ENCODE measurements at places on chromosomes 7 and 10. TPM values are rescaled to one million over a fixed set of nuclear protein-coding genes. Genes with fewer than 3 reads are reported as not detected.

MYH16 gene
- polyA plus RNA-seq = not detected

MGAM2 gene
- polyA plus RNA-seq = 2.1 TPM

PAPSS2 gene
- polyA plus RNA-seq = 88.9 TPM

- H3K27ac ChIP-seq = peak overlapping the region; percentile 36
- H3K36me3 ChIP-seq = no peaks in the 10 kb centered on the region
- peaks cover 34% of the 10 kb centered on the region for H3K4me1 ChIP-seq
- DNase-seq = peak; percentile 73
- no peaks in the 10 kb centered on the region for H3K27me3 ChIP-seq
- peak overlapping the region; percentile 40 for H3K4me3 ChIP-seq
Observed at GRCh38 chr10:61896854-61897661, 4.4 kb upstream of the ARID5B start.

Measured in sigmoid colon (tissue), 7 donors.